Cardiac ventricle fibroblast (primary cell): ENCODE measurements at places on chromosomes 13 and 19. TPM values are rescaled to one million over a fixed set of nuclear protein-coding genes. Genes with fewer than 3 reads are reported as not detected.

Gene DMWD
- 18.8 and 19.0 TPM in 2 replicates for total RNA-seq

Gene RASGRP4
- total RNA-seq = not detected in 2 replicates

Gene SLITRK5
- under 0.01 TPM in 1 of 2 replicates, not detected in the other for total RNA-seq

Gene SLC25A15
- 8.4 and 11.3 TPM in 2 replicates for total RNA-seq

Gene CGB2
- total RNA-seq = not detected in 2 replicates

Gene CEACAM19
- 1.2 and 1.4 TPM in 2 replicates for total RNA-seq

Gene WDR87
- not detected in 2 replicates for total RNA-seq

Gene ZNF541
- not detected in 2 replicates for total RNA-seq

Gene KLF1
- total RNA-seq = not detected in 2 replicates

Gene DMKN
- total RNA-seq = 9.1 and 10.6 TPM in 2 replicates

Gene IRS2
- total RNA-seq = 14.3 and 17.4 TPM in 2 replicates

Gene FSD1
- 0.69 and 4.2 TPM in 2 replicates for total RNA-seq

Gene DNASE2
- 30.2 and 36.6 TPM in 2 replicates for total RNA-seq

Gene RNF6
- 14.2 and 15.6 TPM in 2 replicates for total RNA-seq

Gene CD70
- total RNA-seq = not detected in 2 replicates

Gene C19orf73
- 0.25 and 2.7 TPM in 2 replicates for total RNA-seq

Gene ZNF880
- total RNA-seq = 15.2 and 28.0 TPM in 2 replicates

Gene FFAR2
- total RNA-seq = not detected in 2 replicates

Gene RETN
- not detected in 2 replicates for total RNA-seq

Gene GIPR
- 0.44 TPM in 1 of 2 replicates, not detected in the other for total RNA-seq

Gene SLC10A2
- not detected in 2 replicates for total RNA-seq

Gene NOVA2
- total RNA-seq = 0.24 and 0.31 TPM in 2 replicates

Gene C19orf38
- 0.69 and 0.78 TPM in 2 replicates for total RNA-seq

Gene LIN7B
- total RNA-seq = 5.1 and 7.6 TPM in 2 replicates

Gene ETV2
- total RNA-seq = 0.88 and 1.2 TPM in 2 replicates

Gene TEX29
- not detected in 2 replicates for total RNA-seq

Gene SHD
- total RNA-seq = not detected in 2 replicates

Gene FBN3
- total RNA-seq = not detected in 2 replicates
